ENCODE measurements at places on chromosomes 3 and 15.

- no peak for DNase-seq
Measured at GRCh38 chr3:61608072-61608471, 46.7 kb downstream of the PTPRG start.

GRCh38 chr15:40063563-40064011 is 24.6 kb upstream of the SRP14 start:
- DNase-seq = no peak

DNA sequence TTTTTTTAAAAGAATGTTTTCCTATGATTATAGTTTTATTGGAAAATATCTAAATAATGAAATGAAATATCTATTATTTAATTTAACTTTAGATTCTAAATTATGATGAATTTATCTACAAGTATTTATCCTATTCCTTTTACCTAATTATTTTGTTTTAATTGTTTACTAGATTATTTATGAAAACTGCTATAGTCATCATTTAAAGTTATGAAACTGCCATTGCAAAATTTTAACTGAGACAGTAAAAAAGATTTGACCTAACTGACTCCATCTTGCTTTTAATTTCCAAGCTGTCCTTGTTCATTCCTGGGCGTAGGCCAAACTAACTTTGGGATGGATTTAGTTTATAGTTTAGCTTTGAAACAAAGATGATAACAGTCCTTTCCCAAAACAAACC is 25.9 kb upstream of the FAM3D start:
- DNase-seq = no peak

- no peak for DNase-seq
Measured at GRCh38 chr3:40167958-40168357, 141.5 kb upstream of the EIF1B start.

DNA sequence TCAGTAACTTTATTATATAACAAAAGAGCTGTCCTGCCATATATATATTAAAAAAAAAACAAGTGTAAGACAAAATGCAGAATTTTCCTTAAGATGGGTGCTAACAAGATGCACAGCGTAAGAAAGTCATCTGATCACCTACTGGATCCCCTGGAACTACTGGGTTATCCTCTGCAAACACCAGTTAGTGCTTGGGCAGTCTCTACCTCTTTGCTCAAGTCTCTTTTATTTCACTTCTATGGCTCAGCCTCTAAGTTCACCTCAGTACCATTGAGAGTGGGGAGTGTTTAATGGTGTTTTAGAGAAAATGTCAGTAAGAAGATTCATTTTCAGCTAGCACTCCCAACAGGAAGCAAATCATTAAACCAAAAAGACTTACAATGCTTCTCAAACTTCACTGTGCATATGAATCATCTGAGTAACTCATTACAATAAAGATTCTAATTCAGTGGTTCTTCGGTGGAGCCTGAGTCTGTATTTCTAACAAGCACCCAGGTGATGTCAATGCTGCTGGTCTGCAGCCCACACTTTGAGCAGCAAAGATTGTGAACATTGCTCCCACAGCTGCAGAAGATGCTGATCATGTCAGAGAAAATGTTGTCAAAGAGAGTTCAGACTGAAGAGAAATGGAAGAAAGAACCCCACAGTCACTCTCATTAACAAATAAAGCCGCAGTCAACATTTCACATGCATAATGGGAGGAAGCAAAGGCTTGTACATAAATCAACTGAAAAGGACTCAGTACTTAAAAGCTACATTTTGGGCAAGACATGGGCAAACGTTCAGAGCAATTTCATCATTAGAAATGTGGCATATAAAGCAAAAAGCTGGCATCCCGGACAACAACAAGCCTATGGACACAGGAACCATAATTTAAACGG is 227.1 kb upstream of the ATP11B start:
- no peak for DNase-seq

DNA sequence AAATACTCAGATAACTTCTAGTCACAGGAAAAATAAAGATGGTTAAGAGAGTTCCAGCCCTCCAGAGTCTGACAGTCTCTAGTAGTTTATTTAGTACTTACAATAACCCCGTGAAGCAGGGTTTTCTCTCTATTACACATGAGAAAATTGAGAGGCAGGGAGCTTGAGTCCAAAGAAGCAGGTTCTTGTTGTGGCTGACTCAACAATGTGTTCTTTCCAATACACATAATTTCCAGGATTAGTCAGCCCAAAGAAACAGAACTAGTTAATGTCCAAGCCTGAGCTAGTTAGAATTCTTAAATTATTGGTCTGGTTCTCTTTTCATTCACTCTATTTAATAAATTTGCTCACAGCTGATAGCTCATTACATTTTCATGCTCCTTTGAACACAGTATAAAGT is 49.9 kb downstream of the ALDH1A2 start:
- no peak for DNase-seq

GRCh38 chr3:103446953-103447629 is 1012.3 kb downstream of the ZPLD1 start:
- DNase-seq = no peak
